ENCODE measurements at places on chromosomes 6 and 20.

DNA sequence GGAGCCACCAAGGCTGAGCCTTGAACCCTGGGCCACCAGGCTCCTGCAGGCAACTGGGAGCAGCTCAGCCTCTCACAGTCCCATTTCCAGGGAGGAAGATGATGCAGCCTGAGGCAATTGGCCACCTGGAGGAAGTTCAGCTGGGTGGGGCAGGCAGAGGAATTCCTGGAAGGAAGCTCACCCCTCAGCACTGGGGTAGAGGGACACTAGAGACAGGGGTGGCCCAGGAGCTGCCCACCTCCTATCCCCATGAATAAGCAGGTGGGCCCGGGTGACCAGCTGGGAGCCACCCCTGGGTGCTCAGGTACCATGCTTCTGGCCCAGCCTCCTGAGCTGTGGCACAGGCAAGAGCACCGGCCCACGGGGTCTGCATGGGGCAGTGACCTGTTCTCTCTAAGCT is 3.6 kb upstream of the HSPA12B start:
- no peak for DNase-seq

- DNase-seq = peak; percentile 76
Measured at GRCh38 chr6:111210194-111210728, 123.0 kb downstream of the SLC16A10 start.

DNA sequence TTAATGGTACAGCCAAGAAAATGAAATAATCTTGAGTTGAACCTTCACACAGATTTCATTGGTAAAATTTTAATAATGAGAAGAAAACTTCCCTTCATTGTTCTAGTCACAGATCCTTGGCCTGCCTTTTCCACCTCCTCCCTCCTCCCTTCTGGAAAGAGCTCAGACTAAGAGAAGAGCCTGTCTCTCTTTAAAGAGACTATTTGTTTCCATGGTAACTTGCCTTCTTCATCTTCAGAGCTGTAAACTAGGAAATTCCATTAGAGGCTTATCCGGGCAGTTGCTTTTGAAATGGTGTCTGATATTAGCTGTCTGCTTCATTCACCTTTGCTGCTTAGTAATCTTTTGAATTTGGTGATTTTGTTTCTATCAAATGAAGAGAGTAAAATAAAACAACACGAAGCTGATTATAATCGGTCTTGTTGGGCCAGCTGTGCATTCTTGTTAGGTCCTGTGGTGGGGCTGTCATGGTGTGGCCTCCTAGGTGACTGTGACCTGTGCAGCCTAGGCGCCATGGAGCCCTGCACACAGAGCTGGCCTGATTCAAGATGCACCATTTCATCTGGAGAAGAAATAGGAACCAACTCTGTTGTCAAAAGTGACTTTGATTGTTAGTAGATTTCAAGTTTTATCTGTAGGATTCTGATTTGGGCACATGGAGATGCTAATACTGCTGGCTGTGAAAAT is 96.7 kb downstream of the MAP3K7 start:
- no peak for DNase-seq

DNA sequence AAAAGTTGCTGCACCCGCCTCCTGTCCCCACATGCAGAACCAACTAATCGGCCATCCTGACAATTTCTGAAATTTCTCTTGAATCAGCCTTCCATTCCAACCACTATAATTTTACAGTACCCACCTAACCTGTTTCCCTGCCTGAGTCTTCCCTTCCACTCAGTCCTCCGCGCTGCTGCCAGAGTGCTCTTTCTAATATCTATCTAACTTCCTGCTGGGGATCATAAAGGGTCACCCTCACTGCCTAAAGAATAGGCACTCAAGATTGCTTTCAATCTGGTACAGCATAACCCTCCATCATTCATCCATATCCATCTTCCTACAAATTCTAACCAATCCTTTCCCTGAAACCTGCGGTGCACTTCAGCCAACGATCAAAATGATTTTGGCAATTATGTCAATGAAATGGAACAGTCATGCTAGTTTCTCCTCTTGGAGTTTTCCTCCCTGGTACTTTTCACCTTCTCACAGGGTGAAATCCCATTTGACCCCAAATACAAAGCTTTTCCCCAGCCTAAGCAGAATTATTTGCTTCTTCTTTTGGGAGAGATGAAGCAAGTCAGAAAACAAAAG is 117.5 kb upstream of the BEND6 start:
- DNase-seq = no peak

- no peak for DNase-seq
Measured at GRCh38 chr6:30394139-30394538, 49.2 kb downstream of the RPP21 start.

Data from astrocyte of the hippocampus (primary cell).